Stomach (tissue), 19 donors: ENCODE measurements at places on chromosomes 13 and 19. TPM values are rescaled to one million over a fixed set of nuclear protein-coding genes. Genes with fewer than 3 reads are reported as not detected.
A peak's percentile ranks its signal among the peaks of the same experiment; 100 is the strongest.

GRCh38 chr13:111269508-111269907 lies 50.9 kb upstream of the TEX29 start:
- H3K27ac ChIP-seq, result no peak overlapping the region
- DNase-seq, result no peak
- H3K36me3 ChIP-seq, result peaks cover 22% of the 10 kb centered on the region
- peaks cover 11% of the 10 kb centered on the region for H3K4me1 ChIP-seq
- no peak overlapping the region for H3K4me3 ChIP-seq

DNA sequence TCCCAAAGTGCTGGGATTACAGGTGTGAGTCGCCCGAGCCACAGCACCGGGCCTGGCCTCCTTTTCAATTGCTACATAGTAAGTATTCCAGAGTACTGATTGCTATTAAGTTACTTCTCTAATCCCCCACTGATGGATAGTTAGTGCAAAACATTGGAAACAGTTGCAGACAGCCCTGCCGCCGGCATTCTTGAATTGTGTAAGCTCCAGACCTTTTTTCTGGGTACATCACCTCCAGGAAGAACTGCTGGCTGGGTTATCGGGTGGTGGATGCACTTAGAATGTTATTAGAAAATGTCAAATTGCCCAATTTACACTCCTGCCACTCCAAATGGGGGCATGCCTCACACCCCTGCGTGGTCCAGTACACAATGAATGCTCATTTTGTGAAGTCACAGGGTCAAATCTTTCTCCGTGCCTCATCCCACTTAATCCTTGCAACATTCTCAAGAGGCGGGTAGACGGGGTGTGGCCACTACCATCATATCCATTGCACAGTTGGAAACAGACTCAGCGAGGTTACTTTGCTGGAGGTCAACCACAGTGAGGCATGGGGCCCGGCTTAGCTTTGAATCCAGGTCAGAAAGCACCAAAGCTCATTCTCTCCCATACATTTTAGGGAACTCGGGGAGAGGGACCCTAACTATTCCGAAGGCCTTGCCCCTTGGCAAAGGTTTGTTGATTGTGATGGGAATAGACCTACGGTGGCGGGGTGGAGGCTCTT lies 1.0 kb upstream of the KDM4B start:
- no peaks in the 10 kb centered on the region for H3K36me3 ChIP-seq
- H3K4me3 ChIP-seq, result peak overlapping the region; percentile 41
- H3K4me1 ChIP-seq, result peaks cover 27% of the 10 kb centered on the region

GRCh38 chr13:100913143-100913542 lies 238.5 kb upstream of the TMTC4 start:
- H3K4me1 ChIP-seq, result no peaks in the 10 kb centered on the region
- no peak overlapping the region for H3K27ac ChIP-seq
- H3K27me3 ChIP-seq, result no peaks in the 10 kb centered on the region
- no peaks in the 10 kb centered on the region for H3K36me3 ChIP-seq
- DNase-seq, result no peak

GRCh38 chr19:22919946-22920345 lies 83.0 kb downstream of the ZNF728 start:
- H3K27ac ChIP-seq, result no peak overlapping the region
- H3K36me3 ChIP-seq, result no peaks in the 10 kb centered on the region
- no peak for DNase-seq
- H3K27me3 ChIP-seq, result no peaks in the 10 kb centered on the region
- no peak overlapping the region for H3K4me3 ChIP-seq

ZNF587 gene
- 40.8 TPM for total RNA-seq

OR4F17 gene
- total RNA-seq, result not detected

ZSCAN5C gene
- total RNA-seq, result not detected

ZNF225 gene
- total RNA-seq, result 2.7 TPM
